ENCODE measurements at places on chromosomes 16 and 17.

DNA sequence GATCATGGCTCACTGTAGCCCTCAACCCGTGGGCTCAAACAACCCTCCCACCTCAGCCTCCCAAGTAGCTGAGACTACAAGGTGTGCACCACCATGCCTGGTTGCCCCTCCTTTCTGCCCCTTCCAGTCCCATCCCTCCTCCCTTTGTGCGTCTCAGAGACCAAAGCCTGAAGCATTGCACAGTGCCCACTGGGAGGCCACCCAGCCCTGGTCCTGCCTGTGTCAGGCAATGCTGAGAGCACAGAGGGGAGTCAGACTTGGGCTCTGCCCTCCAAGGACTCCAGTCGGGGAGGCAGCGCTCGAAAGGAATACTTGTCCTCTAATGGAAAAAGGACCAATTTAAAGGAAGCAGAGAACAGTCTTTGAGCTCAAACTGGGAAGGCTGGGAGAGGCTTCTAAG lies 20.4 kb downstream of the RAI1 start:
- DNase-seq = no peak

DNA sequence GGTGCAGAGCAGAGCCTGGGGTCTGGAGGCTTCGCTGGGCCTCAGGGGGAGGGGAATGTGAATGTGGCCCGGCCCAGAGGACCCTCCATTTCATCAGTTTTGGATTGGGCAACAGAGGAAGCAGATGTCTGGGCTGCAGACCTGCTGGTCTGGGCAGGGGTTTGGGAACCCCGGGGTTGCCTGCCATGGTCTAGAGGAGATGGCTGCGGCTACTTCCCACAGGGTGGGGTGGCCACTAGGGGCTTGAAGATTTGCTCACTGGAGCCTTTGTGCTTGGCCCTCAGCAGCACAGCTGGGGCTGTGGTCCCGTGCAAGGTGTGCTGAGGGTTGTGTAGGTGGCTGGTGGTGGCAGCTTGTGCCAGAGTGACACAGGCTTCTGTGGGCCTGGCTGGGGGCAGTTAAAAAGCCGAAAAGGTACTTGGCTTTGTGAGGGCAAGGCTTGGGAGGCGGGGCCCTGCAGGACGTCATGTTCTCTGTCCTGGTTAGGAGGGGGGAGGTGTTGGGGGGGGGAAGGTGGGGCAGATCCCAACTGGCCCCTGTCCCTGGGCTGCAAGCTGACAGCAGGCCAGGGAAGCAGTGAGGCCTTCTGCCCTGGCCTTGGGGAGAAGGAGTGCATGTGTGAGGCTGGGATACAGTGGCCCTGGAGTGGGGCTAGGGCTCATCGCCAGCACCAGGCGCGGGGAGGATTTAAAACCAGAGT lies 98.0 kb downstream of the KPNA2 start:
- DNase-seq = no peak

DNA sequence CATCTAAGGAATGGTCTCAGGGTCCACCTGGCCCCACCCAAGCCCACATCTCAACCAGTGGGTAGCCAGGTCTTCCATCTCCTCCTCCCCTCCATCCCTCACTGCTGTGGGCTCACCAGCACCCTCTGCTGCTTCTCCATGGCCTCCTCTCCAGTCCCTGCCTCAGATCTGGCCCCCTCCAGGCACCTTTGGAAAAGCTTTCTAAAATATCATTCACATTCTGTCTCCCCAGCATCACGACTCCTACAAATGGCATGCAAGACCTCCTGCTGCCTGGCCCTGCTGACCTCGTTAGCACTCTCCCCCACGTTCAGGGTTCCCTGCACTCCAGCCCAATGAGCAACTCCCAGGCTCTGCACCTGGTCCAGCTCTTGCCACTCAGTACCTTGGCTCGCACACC lies 13.7 kb downstream of the GLP2R start:
- DNase-seq = no peak

DNA sequence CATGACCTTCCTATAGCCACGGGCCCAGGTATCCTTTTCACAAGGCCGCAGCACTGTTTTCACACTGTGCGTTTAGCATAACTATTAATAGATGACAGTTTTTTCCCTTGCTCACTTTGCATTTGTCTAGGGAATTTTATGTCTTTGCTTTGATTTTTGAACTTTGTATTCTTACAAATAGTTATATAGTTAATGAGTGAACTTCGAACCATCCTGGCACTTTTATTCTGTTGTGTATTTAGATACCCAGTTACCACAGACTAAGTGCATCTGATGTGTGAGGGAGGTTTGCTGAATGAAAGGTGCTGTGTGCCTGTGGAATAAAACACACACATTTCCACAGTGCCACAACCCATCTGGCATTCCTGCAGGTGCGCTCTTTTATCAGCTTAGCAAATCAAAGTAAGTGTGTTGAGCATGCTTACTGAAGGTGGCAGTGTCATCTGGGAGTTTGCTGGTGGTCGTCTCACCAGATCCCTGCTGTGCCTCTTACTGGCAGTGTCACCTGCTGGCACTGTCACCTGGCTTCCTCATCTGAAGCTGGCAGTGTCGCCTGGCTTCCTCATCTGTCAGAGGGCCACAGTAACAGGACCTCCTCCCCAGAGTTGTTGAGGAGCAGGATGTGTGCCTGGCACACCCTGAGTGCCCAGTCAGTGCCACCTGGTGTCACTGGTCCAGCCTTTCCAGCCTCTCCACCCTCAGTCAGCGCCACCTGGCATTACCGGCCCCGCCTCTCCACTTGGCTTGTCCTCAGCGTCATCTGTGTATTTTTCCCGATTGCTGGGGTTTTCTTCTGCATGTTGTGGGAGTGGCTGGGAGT lies 37.6 kb downstream of the USP10 start:
- no peak for DNase-seq

DNA sequence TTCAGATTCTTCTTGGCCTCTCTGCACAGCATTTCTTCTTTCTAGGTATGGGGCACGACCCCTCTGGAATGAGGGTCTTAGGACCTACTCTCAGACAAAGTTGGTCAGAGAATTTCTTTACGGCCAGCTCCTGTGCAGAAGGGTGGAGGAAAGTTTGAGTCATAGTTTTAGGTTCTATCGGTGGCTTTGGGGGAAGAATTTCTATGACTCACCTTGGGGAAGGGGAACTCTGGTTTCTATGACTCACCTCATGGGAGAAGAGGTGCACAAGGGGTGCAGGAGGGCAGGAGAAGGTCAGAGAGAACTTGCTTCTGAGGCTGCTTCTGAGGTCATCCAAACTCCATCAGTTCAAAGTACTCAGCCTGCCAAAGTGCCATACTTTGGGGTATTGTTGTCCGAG lies 2.5 kb upstream of the ABCC12 start:
- DNase-seq = peak; percentile 33

GRCh38 chr16:7304279-7304678 lies 28.4 kb upstream of the RBFOX1 start:
- DNase-seq = no peak

DNA sequence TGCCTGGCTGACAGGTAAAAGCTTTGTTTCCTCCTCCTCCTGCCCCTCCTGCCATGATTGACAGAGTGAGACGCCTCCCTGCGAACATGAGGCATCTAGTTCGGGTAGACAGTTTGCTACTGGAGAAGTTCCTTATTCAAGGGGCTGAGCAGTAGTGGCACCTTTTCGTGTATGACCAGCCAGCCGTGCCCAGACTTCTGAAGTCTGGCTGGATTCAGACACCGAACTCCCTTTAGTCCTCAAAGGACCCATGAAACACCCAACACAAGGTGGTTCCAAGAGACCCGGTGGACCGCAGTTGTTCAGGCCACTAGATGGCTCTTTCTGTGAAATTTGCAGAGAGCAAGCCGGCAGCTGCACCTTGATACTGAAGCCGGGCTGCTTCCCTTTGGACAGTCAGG lies 192.8 kb downstream of the XYLT1 start:
- no peak for DNase-seq

DNA sequence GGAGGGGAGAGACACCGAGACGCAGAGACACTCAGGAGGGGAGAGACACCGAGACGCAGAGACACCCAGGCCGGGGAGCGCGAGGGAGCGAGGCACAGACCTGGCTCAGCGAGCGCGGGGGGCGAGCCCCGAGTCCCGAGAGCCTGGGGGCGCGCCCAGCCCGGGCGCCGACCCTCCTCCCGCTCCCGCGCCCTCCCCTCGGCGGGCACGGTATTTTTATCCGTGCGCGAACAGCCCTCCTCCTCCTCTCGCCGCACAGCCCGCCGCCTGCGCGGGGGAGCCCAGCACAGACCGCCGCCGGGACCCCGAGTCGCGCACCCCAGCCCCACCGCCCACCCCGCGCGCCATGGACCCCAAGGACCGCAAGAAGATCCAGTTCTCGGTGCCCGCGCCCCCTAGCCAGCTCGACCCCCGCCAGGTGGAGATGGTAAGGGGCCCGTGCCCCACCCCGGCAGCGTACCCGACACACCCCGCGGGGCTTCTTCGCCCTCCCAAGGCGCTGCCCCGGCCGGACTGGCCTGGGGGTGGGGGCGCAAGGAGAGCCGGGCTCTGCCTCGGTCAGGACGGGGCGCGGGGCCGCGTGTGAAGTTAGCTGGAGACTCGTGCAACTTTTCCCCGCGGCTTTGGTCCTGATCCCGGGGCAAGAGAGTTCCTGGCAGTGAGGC lies 427 bp downstream of the PPP1R1B start:
- no peak for DNase-seq

- no peak for DNase-seq
These were observed 493.9 kb downstream of the WWOX start for GRCh38 chr16:78593352-78593751.

GRCh38 chr16:78504401-78504851 lies 405.0 kb downstream of the WWOX start:
- DNase-seq = no peak

DNA sequence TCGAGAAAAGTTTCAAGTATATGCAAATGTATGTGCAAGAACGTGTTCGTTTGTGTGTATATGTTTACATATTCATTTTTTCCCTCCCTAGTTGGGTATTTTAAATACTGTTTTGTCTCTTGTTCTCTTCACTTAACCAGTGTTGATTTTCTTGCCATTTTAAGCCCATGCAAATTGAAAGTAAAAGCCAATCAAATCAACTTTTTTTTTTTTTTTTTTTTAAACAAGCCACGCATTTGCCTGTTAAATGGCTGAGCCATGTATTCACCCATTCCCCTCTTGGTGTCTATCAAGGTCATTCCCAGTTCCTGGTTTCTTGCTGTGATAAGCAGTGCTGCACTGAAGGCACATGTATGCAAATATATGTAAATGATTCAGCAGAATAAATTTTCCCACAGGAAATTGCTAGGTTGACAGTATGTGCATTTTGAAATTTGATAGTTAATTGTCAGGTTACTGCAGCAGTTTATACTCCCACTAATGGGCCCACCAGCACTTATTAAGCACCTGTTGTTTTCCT lies 12.2 kb downstream of the ABCC1 start:
- DNase-seq = no peak

DNA sequence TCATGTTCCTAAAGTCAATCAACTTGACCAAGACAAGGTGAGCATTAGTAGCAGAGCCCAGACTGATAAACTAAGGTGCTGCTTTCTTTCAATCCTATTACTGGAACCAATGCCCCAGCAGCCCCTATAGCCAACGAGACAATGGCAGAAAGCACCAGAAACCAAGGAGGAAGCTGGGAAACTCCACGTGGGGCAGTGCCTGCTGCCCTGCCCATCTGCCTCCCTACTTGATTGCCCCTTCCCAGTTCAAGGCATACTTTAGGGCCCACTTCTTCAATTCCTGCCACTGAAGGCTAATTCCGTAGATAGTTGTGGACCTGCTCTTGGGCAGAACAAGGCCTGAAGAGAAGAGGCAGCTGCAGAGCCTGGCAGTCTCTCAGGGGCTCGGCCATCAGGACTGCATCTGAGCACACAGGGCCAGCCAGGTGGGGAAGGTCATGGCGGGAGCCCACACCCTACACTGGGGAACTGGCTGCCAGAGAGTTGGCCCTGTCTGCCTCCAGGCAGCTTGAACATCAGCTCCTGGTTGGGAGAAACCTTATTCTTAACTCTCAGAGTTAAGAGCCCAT lies 30.9 kb downstream of the WSB1 start:
- DNase-seq = no peak

- DNase-seq = no peak
These were observed 23.5 kb upstream of the ITGB4 start for GRCh38 chr17:75697651-75698291.
